ENCODE measurements at places on chromosomes 11 and 22. TPM values are rescaled to one million over a fixed set of nuclear protein-coding genes. Genes with fewer than 3 reads are reported as not detected.

DNA sequence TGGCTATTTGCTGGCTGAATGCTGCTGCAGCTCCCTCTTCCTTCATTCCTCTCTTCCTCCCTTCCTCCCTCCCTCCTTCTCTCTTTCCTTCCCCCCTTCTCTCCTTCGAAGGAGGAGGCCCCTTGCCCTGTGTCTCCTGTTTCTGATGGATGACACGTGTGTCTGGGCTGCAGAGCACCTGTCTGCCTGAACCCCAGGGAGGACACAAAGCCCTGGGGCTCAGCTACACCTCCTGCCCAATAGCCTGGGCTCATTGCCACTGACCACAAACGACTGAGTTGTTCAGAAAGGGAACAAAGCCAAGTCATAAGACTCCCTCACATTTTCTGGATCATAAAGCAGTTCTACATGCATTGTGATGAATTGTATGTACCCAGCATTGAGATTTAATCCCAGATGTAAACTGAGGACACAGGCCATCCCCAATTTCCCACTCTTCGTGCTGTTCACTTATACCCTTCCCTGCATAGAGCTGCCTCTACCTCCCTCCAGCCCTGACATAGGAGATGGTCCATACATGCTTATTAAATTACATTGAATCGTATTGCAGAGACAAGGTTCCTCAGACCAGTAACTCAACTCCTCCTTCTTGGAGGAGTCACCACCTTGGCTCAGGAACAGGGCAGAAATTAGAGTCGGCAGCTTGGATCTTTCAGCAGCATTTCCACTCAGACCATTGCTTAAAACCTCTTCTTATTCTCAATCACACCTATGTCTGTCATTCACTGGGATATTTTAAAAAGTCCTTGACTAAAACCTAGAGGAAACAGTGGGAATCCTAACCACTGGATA lies 1.2 kb downstream of the CSRP3 start:
- no peak for DNase-seq

GRCh38 chr11:3378426-3379423 lies at the start of gene ZNF195:
ZNF195 (minus strand) TSS chr11:3379146; CDS start chr11:3379040, 106 bp downstream.
- DNase-seq: peak; percentile 97

GRCh38 chr11:3877364-3878257 lies 22.1 kb downstream of the STIM1 start:
- no peak for DNase-seq

DNA sequence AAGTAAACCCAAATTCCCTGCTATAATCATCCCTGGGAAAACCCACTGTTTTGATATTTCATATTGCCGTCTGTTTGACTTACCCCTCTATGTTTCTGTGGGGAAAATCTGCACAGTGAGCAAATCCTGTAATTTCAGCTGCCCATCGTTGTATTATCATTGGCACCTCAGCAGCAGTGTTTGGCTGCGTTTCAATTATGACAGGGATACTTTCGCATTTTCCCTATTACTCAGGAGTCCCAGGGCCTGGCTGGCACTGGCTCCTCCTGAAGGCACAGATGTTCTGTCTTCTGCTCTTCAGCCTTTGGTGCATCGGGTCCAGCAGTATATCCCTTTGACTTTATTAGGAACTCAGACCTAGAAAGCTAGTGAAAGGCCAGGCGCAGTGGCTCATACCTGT lies 12.2 kb upstream of the MMP12 start:
- DNase-seq: no peak

DNA sequence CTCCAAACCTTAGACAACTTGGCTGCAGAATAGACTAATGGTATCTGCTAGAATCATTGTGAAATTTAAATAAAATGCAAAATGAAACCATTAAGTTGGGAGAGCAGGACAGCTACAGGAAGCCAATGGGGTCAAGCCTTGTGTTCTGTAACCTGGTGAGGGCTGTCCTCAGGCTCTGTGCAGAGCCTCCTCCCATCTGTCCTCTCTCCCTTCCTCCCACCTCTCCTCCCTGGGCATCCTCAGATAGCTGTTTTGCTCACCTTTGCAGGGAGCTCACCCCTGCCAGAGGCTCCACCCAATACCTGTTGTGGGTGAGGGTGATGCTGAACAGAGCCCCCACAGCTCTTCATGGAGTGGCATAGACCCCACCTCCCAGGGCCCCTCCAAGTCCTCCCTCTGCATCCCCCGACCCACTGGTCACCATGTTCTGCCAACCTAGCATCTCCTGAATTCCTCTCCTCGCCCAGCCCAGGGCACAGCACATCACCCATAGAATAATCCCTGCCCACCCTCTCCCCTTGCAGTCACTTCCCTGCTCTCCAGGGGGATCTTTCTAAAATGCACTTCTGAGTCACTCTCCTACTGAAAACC lies 100.3 kb downstream of the PDE2A start:
- DNase-seq: no peak

- no peak for DNase-seq
Measured at GRCh38 chr11:61392981-61393595, 701 bp downstream of the TMEM216 start.

DNA sequence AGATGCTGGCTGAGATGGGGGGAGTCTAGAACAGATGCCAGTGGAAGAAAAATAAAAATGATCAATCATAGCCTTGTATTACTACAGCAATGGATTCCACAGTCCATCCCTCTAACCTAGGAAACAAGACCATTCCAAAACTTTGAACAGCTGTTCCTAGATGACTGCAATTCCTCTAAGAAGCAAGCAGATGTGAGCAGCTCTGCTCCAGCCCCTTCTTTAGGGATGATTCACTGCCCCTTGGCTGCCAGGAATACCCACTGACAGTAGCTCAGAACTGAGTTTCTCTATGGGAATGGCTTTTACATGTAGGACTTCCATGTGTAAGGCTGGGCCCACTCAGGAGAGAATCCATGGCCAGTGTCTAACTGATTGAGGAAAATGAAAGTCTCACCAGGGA lies 943.9 kb downstream of the OPCML start:
- DNase-seq: no peak

GRCh38 chr11:126140201-126140925 lies 71.1 kb downstream of the RPUSD4 start:
- no peak for DNase-seq

DNA sequence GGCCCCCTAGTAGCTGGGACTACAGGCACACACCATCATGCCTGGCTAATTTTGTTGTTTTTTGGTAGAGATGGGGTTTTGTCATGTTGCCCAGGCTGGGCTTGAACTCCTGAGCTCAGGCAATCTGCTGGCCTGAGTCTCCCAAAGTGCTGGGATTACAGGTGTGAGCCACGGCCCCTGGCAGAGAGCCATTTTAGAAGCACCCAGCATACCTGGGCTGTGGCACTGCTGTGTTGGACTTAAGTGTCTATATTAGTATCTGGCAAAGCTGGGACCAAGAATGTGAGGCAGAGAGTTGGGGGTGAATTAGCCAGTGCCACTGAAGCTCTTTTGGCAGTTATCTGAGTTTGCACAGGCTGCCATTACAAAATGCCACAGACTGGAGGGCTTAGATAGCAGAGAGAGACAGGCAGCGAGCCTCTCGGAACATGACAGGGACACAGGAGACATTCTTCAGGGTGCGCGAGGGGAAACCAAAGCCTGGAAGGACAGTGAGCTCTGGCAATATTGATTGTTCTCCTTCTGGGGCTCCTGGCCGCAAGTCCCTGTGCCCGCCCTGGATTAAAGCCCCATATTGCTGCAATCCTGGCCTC lies 87.7 kb upstream of the ALX4 start:
- DNase-seq: no peak

GRCh38 chr11:34680918-34681586 lies 60.2 kb downstream of the EHF start:
- no peak for DNase-seq

GRCh38 chr22:43616645-43617044 lies 195.5 kb downstream of the EFCAB6 start:
- no peak for DNase-seq

GRCh38 chr11:70536051-70536877 lies 137.9 kb downstream of the CTTN start:
- no peak for DNase-seq

DNA sequence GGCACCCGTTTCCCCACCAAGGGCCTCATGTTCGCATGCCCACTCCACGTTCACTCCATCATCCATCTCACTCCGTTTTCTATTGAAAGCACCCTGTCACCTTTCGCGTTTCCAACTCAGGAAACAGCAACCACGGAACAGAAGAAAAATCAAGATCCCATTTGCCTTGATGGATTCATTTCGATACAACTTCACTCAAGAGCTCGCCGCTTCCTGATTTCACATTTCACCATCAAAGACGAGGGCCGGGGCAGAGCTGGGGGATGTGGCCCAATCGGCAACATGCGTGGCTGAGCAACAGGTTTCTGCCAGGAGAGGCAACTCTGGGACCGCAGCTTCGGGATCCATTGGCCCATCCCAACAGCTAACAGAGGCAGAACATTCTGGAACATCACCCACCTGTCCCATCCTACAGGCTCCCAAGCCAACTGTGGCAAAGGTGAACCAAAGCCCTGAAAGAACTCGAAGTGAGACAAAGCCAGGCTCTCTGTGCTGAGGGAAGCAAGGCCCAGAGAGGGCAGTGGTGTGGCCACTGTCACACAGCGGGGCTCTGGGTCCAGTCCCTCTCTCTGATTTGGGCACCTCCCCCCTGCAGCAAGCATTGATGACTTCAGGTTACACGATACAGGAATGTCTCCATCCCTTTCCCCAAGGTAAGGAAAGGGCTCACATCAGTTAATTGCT lies 36.2 kb upstream of the CD5 start:
- DNase-seq: no peak

- no peak for DNase-seq
Measured at GRCh38 chr11:109547356-109548027, 125.5 kb downstream of the C11orf87 start.

DNA sequence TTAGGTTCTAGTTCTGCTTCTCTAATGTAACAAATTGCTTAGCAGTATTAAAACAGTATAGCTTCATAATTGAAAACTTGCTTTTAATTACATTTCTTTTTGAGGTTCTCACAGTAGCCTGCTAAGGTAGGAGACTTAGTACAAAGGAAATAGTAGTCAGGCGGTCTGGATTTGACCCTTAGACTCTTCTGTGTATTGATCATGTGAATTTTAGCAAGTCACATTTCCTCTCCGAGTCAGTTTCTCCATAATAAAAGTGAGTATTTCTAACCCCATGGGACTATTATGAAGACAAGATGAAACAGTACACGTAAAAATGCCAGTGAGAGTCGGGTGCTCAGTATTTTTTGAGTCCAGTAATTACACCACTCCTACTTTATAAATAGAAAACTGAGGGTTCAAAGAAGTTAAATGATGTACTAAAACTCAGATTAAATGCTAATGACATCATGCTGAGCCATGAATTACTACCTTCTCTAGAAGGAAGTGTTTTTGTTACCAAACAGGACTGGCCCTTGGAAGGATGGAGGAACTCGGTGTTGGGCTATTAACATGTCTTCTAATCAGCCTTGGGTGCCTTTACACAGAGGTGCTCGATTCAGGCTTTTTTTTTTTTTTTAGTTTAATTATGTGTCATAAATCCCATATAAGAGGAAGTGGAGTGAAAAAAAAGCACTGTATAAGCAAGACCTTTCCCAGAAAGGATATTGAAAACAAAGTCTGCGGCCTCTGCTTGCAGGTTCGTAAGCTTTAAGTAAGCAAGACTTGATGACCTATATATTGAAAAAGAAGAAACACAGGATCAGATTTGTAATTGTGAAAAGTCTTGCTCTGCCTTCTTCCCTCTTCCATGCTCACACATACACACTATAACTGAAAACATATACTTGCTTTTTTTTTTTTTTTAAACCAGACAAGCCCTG lies 109.0 kb downstream of the EMSY start:
- DNase-seq: no peak

DNA sequence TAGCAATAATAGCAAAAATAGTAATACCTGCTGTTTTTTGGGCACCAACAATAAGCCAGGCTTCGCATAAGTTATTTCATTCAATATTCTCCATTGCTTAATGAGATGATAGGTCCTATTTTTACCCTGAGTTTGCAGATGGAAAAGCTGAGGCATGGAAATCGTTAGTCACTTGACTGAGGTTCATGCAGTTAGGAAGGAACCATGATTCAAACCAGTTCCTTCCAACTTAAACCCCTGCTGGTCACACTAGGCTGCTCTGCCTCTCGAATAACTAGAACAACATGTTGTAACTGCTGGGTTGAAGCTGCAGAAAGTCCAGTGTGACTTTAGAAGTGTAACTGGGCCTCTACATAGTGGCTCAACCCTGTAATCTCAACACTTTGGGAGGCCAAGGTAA lies 69.3 kb downstream of the SEZ6L start:
- no peak for DNase-seq

- peak; percentile 40 for DNase-seq
Measured at GRCh38 chr22:29987137-29987536, 93.1 kb upstream of the HORMAD2 start.

DNA sequence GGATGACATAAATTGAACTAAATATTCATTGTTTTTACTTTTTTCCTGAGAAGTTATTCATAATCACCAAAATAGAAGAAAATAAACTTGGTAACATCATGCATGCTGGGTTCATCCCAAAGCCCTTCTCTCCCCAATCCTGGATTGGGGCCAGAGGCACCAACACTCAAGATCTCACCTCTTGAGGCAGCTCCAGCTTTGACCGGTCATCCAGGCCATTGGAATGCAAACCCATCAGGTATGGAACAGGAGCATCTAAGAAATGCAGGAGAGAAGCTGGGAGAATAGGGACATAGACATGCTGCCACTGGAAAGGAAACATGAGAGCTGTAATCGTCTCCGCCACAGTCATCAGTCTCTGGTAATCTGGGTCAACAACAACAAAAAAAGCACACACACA lies 71.8 kb downstream of the DENND5A start:
- DNase-seq: no peak

- peak; percentile 70 for DNase-seq
Measured at GRCh38 chr11:72764503-72764902, 12.3 kb upstream of the ARAP1 start.

DNA sequence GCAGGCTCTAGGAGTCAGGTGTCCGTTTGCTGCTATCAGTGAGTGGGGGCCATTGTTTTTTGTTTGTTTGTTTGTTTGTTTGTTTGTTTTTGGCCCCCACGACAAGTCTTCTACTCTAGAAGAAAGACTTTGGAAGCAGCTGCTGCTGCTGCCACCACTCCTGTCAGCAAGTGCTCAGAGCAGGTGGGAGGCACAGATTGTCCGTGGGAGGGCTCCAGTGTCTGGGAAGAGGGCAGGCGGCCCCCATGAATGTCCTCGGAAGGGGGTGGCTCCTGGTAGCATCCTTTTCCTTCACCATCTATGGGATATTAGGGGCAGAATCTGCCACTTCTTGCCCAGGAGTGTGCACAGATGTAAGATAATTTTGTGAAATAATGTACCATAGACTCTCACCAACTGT lies 37.8 kb upstream of the YWHAH start:
- DNase-seq: no peak

DNA sequence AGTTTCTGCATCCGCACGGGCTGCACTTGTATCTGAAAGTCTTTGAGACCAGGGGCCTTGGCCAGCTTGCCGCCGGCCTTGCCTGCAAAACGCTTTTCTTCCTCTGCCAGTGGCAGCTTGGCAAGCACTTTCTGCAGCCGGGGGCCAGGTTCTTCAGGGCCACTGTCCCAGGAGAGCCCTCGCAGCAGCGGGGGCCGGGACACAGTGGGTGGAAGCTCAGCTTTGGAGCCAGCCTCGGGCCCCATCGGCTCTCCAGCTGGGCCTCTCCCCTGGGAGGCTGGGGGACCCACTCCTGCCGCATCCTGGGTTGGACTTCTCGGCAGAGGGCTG lies 57.5 kb upstream of the LYVE1 start:
- DNase-seq: no peak

SLN gene
- not detected for polyA plus RNA-seq

MS4A12 gene
- not detected for polyA plus RNA-seq

NUMA1 gene
- polyA plus RNA-seq: 345 TPM

ANKK1 gene
- 0.77 TPM for polyA plus RNA-seq

RIMBP3B gene
- polyA plus RNA-seq: not detected

VSIG10L2 gene
- not detected for polyA plus RNA-seq

OR2AG1 gene
- polyA plus RNA-seq: not detected

CSKMT gene
- 5.8 TPM for polyA plus RNA-seq

DAGLA gene
- polyA plus RNA-seq: 2.2 TPM

PKNOX2 gene
- polyA plus RNA-seq: 18.9 TPM
